Activated T-helper 17 cell treated with anti-CD3 and anti-CD28 coated beads, Interleukin-2, amount 50 U/mL, for 72 hours (primary cell): ENCODE measurements at places on chromosomes 3 and 15. TPM values are rescaled to one million over a fixed set of nuclear protein-coding genes. Genes with fewer than 3 reads are reported as not detected.
A peak's percentile ranks its signal among the peaks of the same experiment; 100 is the strongest.

The PHC3 gene
- total RNA-seq: 98.7 TPM

The DPPA2 gene
- total RNA-seq: not detected

The GHSR gene
- total RNA-seq: not detected

The PTPRG gene
- total RNA-seq: not detected

The PLSCR2 gene
- not detected for total RNA-seq

The BOC gene
- 0.66 TPM for total RNA-seq

The TGM5 gene
- total RNA-seq: 0.61 TPM

The MORC1 gene
- total RNA-seq: 0.11 TPM

The PLCL2 gene
- 16.2 TPM for total RNA-seq

The TRIM42 gene
- total RNA-seq: not detected

The HMCES gene
- total RNA-seq: 55.3 TPM

The KNG1 gene
- total RNA-seq: not detected

The PLOD2 gene
- total RNA-seq: 6.6 TPM

The SOX14 gene
- not detected for total RNA-seq

GRCh38 chr3:169242708-169243513, 420.6 kb downstream of the MECOM start:
- ATAC-seq: no peak

DNA sequence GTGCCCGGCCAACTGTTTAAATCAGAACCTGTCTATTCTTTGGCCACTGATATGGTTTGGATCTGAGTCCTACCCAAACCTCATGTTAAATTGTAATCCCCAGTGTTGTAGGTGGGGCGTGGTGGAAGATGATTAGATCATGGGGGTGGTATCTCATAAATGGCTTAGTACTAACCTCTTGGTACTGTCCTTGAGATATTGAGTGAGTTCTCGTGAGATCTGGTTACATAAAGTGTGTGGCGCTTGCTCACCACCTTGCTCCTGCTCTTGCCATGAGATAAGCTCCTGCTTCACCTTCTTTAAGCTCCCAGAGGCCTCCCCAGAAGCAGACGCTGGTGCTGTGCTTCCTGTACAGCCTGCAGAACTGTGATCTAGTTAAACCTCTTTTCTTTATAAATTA, 42.4 kb downstream of the REC114 start:
- ATAC-seq: no peak

- no peak for ATAC-seq
Observed at GRCh38 chr3:157317895-157318294, 118.8 kb upstream of the PTX3 start.

- no peak for ATAC-seq
Observed at GRCh38 chr15:72033285-72033684, 84.7 kb downstream of the MYO9A start.

- no peak for ATAC-seq
Observed at GRCh38 chr15:61033319-61033718, 195.8 kb downstream of the RORA start.

GRCh38 chr3:30708472-30708871, 102.1 kb downstream of the TGFBR2 start:
- ATAC-seq: no peak

DNA sequence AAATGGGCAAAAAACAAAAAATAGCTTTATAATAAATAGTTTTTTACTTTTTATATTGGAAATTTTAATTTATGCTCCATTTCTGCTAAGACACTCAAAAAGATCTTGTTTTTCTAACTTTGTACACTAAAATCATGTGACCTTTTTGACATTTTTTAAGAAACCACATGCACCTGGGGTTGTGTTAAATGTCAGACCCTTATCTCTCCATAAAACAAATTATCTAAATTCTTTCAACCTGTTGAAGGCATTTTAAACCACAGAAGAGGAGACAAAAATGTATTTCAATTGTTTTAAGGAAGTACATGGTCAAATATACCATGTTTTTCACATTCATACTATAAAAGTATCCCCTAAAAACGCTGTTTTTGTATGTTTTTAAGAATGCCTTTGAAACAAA, 29.2 kb downstream of the IFT80 start:
- ATAC-seq: no peak

GRCh38 chr3:196969660-196970546, 1.3 kb upstream of the PIGZ start:
- ATAC-seq: peak; percentile 80

DNA sequence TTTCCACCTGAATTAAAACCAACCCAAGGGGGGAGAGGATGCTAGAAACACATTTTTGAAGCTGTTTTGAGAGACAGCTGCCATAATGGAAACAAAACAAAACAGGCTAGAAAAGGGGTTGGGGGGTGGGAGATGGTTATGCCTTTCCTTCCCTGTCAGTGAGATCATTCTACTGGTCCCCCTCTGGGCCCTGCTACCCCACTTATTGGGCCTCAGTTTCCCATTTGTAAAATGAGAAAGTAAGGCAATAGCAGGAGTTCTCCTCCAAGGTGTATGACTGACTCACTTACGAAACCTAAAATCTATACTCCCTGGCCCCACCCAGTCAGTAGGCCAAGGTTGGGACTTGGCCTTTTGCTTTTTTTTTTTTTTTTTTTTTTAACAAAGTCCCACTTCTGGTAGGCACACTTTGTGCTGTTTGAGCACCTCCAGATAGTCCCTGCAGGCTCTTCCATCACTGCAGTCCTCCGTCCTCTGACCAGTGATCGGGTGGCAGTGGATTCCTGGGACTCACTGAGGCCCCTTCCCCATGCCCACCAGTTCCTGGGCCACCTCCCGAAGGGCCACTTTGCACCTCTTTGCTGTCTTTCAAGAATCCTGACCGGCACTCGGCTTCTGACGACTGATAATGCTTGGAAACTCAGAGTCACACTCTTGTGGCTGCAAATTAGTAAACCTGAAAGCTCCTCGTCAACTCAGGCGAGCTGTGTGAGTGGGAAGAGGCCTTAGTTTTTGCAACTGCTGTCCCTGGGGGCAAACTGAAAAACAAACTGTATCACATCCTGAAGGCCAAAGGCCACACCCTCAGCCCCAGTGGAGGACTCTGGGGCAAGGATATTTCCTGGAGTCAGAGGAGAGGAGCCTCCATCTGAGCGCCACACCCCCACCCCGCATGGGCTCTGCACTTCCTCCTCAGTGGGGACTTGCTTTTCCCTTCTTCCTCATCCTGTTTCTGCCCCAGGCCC, 6.7 kb upstream of the PSTPIP1 start:
- peak; percentile 92 for ATAC-seq

- no peak for ATAC-seq
Observed at GRCh38 chr3:194671511-194671899, 486 bp downstream of the LSG1 start.

- ATAC-seq: no peak
Observed at GRCh38 chr3:63473641-63474166, 178.8 kb upstream of the SNTN start.

- ATAC-seq: peak; percentile 68
Observed at GRCh38 chr15:78880242-78880533, 7.5 kb downstream of the MORF4L1 start.

- no peak for ATAC-seq
Observed at GRCh38 chr3:177341736-177342419, 144.6 kb upstream of the TBL1XR1 start.

GRCh38 chr15:61017627-61018026, 211.5 kb downstream of the RORA start:
- ATAC-seq: no peak

- ATAC-seq: no peak
Observed at GRCh38 chr15:60000824-60001609, 3.1 kb upstream of the FOXB1 start.

GRCh38 chr3:112761062-112761638, 85.5 kb downstream of the CD200R1L start:
- ATAC-seq: no peak

DNA sequence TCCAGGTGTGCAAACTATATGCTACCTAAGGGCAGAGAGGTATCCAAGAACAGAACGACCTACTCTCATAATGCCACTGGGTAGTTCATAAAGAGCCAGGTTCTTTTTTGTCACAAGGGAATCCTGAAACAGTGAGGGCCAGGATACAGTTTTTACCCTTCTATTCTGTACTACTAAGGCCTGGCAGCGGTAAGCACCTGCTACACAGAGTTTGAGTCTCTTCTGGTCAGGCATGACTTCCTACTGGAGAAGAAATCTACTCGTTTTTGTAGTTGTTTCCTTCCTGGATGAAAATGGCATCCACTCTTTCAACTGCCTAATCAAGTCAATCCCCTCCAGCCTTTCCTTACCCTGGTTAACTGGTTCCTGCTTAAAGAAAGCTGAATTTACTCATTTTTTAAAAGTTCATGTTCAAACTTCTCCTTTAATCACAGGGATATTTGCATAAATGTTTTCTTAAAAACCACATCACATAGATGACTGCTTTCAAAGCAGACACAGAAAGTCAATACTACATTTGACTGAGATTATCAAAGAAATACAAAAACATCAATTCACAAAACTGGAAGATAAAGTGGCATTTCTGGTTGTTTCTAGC, 40.0 kb downstream of the MAP4 start:
- ATAC-seq: no peak

DNA sequence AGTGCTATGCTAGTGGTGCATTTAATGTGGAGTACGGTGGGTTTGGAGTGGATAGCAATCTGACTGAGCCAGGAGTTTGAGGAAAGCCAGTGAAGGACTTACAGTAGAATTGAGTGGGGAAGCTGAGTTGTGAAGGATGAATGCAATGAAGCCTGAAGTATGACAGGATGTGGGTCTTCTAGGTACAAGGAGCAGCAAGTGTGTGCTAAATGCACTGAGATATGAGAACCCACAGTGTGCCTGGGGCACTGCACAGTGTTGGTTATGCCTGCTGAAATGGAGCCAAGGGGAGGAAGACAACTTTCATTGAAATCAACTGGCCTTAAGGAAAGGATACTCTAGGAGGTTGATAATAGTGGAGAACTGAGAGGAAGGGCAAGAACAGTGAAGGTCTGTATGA, 105.5 kb upstream of the MRPL3 start:
- no peak for ATAC-seq

DNA sequence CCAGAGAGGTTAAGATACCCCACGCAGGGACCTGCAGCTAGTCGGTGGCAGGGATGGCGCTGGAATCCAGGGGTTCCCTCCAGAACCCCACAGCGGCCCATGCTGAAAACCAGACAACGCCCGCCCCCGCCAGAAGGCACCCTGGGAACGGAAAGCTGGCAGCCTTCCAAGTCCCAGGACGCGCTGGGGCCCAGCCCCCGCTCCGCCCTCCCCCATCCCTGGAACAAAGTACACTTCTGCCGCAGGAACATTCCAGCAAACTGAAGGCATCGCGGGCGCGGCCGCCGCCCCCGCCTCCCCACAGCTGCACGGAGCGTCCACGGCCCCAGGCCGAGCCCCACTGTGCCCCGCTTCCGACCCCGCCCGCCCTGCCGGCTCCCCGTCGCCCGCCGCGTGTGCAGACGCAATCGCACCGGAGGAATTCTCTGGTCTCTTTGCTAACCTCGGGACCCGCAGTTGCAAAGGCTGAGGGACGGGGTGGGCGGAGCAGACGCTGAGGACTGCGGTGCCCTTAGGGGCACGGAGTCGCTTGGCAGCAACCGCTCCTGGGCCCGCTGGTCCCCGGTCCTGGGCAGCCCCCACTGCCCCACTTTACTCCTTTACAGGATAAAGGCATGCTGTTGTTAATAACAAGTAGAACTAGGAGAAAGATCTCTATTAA, 44.8 kb upstream of the RNU6-1 start:
- ATAC-seq: peak; percentile 72

DNA sequence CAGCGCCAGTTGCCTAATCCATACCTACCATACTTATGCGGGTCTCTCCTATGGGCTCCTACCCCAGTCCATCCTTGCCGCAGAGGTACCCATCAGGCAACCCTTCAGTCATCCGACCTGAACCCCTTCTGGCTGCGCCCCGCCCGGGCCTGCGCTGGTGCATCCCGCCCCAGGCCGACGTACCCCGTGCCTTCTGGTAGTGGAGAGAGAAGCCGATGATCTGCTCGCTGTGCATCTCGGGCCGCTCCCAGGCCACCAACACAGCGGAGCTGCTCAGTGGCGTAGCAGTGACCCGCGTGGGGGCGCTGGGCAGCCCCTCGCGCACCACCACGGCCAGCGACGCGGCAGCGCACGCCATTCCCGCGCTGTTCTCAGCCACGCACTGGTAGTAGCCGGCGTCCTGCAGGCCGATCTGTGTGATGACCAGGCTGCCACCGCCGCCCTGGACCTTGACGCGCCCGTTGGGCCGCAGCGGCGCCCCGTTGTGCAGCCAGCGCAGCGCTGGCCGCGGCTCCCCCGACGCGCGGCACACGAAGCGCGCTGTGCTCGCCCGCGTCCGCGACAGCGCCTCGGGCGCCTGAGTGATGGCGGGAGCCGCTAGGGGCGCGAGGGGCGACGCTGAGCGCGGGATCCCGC, 17.9 kb upstream of the IGDCC3 start:
- no peak for ATAC-seq

GRCh38 chr3:179743913-179744312, 91.1 kb downstream of the USP13 start:
- ATAC-seq: no peak

GRCh38 chr15:63458026-63458425, 46.4 kb upstream of the USP3 start:
- no peak for ATAC-seq

DNA sequence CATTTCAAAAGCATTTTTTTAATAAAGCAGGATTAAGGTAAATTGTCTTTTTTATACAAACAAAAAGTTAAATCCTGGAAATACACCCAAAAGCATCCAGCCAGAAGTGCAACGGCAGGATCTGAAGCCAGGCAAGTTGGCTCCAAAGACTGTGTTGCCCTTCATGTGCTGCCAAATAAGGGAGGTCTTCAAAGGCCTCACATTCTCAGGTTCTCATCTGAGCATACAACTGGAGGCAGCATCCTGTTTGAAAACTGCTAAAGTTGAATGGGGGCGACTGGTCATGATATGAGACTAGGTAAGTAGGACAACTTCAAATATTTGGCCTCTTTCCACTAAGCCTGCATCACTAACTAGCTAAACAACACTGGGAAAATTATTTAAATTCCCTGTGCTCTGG, 52.2 kb downstream of the IMPG2 start:
- ATAC-seq: no peak

DNA sequence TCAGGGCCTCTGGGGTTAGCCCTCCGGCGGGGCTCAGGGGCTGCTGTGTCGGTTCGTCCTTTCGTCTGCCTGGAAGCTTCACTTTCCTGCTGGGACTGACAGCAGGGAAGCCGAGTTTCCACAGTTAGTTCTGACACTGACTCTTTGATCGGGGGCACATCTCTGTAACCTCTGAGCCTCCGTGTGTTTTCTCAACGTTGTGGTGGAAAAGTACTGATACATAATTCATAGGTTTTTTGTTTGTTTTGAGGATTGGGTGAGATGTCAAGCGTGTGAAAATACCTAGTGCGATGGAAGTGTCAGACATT, 481 bp downstream of the AP4E1 start:
- no peak for ATAC-seq

DNA sequence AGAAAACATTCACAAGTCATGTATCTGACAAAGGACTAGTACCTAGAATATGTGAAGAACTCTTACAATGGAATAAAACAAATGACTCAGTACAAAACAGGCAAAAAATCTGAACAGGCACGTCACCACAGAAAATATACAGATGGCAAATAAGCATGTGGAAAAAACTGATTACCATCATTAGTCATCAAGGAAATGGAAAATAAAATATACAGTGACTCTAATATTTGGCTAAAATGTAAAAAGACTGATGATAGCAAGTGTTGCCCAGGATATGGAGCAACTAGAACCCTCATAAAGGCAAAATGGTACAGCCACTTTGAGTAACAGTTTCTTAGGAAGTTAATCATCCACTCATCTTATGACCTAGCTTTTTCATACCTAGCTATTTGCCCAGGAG, 95.8 kb upstream of the ABHD17C start:
- peak; percentile 64 for ATAC-seq

GRCh38 chr3:56829533-56829932, 27.8 kb upstream of the ARHGEF3 start:
- no peak for ATAC-seq
